ENCODE measurements at places on chromosomes 4 and X.

DNA sequence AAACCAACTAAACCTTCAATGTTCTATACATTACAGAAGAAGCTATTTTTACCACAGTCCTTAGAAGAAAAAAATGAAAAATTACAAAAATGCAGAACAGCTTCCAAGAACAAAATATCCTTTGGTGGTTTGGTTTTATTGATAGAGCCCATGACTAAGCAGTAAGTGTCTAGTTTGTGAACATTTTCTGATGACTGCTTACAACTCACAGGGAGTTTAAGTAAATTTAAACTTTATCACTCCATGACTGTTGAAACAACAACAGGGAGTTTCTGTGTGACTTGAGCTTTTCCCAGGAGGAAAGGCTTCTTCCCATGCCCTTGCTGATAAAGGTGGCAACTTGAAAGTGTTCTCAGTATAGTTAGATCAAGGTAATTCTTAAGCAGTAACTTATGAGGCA, 2.9 kb downstream of the PF4 start:
- peaks cover 2% of the 10 kb centered on the region for H3K4me1 ChIP-seq
- no peaks in the 10 kb centered on the region for H3K27me3 ChIP-seq
- H3K27ac ChIP-seq = no peak overlapping the region
- H3K4me3 ChIP-seq = no peak overlapping the region

DNA sequence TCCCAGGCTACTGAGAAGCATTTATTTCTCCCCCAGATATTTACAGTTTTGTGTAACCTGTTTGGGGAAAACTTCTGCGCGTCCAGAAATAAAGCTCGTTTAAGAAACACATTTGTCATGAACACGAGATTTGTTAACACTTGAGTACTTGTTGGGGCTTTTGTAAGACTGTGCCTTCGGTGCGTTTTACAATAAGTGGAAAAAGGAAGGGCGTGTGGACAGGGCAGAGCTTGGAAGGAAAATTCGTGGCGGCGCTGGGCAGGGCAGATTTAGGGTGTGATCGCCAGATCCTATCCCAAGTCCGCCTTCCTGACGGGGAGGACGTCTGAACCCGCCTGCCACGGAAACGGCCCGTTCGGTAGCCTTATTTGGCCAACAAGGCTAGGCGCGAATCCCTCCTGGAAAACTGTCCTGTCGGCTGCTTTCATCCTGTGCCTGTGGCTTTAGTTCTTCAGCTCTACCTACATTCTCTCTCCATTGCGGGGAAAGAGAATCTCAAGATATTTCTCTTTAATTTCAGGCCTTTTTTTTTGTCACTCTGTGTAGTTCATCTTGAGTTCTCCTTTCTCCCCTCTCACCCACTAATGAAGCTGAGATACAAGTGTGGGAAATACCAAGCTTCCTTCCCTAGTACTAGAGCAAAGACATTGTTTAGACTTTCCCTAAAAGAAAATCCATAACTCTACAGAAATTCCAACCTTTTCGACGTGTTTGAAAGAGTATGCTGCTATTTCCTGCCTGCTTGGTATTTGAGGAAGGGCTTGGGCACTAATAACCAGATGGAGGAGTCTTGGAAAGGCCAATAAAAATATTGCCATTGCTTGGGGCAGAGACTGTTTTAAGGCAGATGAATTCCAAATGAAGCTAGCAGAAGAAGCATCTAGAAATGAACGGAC, 982 bp downstream of the PDLIM5 start:
- H3K4me3 ChIP-seq = peak overlapping the region; percentile 88
- no peaks in the 10 kb centered on the region for H3K27me3 ChIP-seq
- peaks cover 2% of the 10 kb centered on the region for H3K36me3 ChIP-seq

- no peak overlapping the region for H3K4me3 ChIP-seq
- no peak overlapping the region for H3K27ac ChIP-seq
- no peak for DNase-seq
- H3K4me1 ChIP-seq = peaks cover 2% of the 10 kb centered on the region
Observed at GRCh38 chr4:150769845-150770244, 187.9 kb downstream of the MAB21L2 start.

- no peak overlapping the region for H3K27ac ChIP-seq
- no peak overlapping the region for H3K4me3 ChIP-seq
- no peak for DNase-seq
- H3K4me1 ChIP-seq = no peaks in the 10 kb centered on the region
Observed at GRCh38 chr4:53427366-53427765, 49.9 kb downstream of the FIP1L1 start.

DNA sequence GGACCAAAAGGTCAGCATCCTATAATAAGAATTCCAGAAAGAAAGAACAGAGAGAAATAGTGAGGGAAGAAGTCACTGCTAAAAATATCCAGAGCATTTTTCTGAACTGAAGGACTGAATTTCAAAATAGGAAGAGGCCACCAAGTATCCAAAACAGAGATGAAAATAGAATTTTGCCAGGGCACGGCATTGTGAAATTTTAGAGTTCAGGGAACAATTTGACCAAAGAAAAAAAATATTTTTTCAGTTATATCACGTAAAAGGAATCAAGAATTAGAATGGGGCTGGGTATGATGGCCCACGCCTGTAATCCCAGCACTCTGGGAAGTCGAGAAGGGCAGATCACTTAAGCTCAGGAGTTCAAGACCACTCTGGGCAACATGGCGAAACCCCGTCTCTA, 65.4 kb downstream of the FGFBP1 start:
- H3K27ac ChIP-seq = peak overlapping the region; percentile 9
- H3K36me3 ChIP-seq = peaks cover 1% of the 10 kb centered on the region
- no peaks in the 10 kb centered on the region for H3K4me1 ChIP-seq
- H3K27me3 ChIP-seq = no peaks in the 10 kb centered on the region

GRCh38 chr4:34250562-34250961, 1993.8 kb downstream of the ARAP2 start:
- DNase-seq = no peak
- H3K27me3 ChIP-seq = no peaks in the 10 kb centered on the region
- no peaks in the 10 kb centered on the region for H3K4me1 ChIP-seq
- no peak overlapping the region for H3K27ac ChIP-seq
- no peak overlapping the region for H3K4me3 ChIP-seq

DNA sequence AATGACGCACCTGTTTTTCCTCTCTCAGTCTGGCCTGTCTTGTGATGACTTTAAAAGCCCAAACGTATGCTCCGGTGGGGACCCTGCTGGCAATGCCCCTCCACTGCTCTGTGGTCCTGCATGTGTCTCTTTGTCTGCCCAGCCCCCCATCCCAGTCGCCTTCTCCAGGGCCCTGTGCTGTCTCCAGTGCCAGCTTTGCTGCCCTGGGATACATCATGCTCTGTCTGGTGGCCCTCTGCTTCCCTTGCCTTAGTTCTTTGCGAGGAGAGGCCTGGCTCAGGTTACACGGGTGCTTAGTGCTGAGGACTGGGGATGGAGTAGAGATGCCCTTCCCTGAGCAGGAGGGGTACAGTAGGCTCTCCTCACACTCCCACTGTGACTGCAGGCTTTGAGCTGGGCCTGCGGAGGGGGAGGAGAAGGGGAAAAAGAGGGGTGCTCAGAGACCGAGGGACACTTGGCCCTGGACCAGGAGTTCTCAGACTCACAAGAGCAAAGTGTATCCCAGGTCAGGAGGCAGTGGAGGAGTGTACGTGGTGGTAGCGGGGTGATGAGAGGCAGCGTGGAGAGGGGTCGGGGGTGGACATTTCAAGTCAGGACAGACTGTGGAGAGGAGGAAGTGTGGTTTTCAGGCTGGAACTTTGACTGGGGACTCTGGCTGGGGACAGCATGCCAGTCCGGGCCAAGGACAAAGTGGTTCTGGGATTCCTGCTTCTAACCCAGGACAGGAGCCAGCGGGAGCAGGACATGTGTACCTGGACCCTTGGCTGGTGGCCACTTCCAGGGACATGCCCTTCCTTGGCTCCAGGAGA, 2.8 kb downstream of the APLN start:
- H3K27ac ChIP-seq = no peak overlapping the region
- no peak for DNase-seq
- H3K36me3 ChIP-seq = no peaks in the 10 kb centered on the region
- H3K27me3 ChIP-seq = no peaks in the 10 kb centered on the region
- H3K4me3 ChIP-seq = no peak overlapping the region

DNA sequence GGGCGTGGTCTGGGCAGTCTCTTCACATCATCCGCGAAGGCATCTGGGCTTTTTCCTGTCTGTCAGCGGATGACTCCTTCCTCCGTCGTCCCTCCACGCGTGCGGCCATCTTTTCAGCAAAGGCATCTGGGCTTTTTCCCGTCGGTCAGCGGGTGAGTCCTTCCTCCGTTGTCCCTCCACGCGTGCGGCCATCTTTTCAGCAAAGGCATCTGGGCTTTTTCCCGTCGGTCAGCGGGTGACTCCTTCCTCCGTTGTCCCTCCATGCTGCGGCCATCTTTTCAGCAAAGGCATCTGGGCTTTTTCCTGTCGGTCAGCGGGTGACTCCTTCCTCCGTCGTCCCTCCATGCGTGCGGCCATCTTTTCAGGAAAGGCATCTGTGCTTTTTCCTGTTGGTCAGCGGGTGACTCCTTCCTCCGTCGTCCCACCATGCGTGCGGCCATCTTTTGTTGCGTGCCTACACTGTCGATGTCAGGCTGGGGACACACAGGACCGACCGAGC, 12.3 kb upstream of the TMEM271 start:
- no peak for DNase-seq
- H3K27ac ChIP-seq = no peak overlapping the region
- no peaks in the 10 kb centered on the region for H3K4me1 ChIP-seq
- no peaks in the 10 kb centered on the region for H3K27me3 ChIP-seq

GRCh38 chr4:18666322-18666721, 644.8 kb upstream of the LCORL start:
- H3K4me3 ChIP-seq = no peak overlapping the region
- H3K36me3 ChIP-seq = no peaks in the 10 kb centered on the region

GRCh38 chrX:116801943-116802342, 339.2 kb upstream of the CT83 start:
- DNase-seq = no peak
- no peak overlapping the region for H3K4me3 ChIP-seq
- no peaks in the 10 kb centered on the region for H3K4me1 ChIP-seq
- no peaks in the 10 kb centered on the region for H3K36me3 ChIP-seq
- H3K27me3 ChIP-seq = no peaks in the 10 kb centered on the region

GRCh38 chr4:169815606-169816005, 57.9 kb upstream of the HPF1 start:
- H3K27me3 ChIP-seq = no peaks in the 10 kb centered on the region
- no peak overlapping the region for H3K27ac ChIP-seq
- no peak overlapping the region for H3K4me3 ChIP-seq
- H3K4me1 ChIP-seq = no peaks in the 10 kb centered on the region
- H3K36me3 ChIP-seq = no peaks in the 10 kb centered on the region
- DNase-seq = no peak

- no peaks in the 10 kb centered on the region for H3K36me3 ChIP-seq
- no peaks in the 10 kb centered on the region for H3K4me1 ChIP-seq
- no peaks in the 10 kb centered on the region for H3K27me3 ChIP-seq
- no peak for DNase-seq
- no peak overlapping the region for H3K27ac ChIP-seq
- no peak overlapping the region for H3K4me3 ChIP-seq
Observed at GRCh38 chr4:56739066-56739777, 58.1 kb upstream of the HOPX start.

DNA sequence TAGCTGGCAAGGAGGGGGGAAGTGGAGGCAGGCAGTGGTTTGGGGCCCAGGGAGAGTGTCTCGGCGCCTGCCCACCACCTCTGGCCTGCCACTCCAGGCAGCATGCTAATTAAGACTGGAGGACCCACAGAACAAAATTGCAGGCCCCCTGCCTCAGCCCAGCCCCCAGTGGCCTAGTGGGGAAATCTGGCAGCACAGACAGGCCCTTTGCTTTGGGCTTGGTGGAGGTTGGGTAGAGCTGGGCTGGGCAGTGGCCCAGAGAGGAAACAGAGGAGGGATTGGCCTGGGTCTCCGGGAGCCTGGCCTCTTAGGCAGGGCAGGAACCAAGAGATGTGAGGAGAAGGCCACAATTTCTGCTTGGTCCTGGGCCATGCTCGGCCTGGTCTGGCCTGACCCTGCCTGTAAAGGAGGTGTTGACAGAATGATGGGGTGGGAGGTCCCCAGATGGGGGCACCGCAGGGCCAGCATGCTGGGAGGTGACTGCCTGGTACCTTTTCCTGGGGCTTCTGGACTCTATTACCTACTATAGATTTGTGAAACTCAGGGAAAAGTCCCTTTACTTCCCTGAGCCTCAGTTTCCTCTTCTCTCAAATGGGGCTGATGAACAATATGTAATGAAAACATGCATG, 92.4 kb upstream of the PJA1 start:
- DNase-seq = no peak
- H3K4me3 ChIP-seq = no peak overlapping the region
- H3K27ac ChIP-seq = no peak overlapping the region
- no peaks in the 10 kb centered on the region for H3K4me1 ChIP-seq
- H3K36me3 ChIP-seq = no peaks in the 10 kb centered on the region

DNA sequence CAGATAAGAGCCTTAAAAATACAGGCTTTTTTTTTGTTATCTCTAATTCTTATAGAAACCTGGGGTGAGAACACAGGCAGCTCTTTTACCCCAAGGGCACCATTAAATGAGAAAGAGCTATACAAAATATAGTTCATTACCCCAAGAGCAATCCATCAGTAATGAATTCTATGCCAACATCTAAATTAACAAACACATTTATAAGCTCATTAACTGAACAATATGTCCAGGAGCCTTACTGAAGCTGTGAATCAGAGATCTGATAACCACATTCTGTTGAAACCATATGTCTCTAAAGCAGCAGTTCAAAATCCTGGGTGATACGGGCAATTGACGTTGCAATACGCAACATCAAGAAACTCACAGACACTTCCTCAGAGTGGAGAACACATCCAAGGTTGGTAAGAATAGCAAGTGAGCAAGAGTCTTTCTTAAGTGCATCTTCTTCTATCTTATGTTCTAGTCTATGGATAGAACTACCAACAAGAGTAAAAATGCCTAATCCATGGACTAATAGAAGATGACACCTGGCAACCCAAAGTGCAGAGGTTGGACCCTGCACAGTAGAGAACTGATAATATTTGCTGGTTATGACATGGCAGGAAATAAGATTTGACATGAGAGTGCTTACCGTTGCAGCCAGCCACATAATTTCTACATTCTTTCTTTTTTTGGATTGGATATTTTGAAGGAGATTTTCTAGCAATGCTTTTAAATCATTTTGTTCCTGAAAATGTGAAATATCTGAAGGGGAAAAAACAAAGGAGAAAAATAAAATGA, 449.3 kb downstream of the IL15 start:
- no peak overlapping the region for H3K4me3 ChIP-seq
- no peaks in the 10 kb centered on the region for H3K27me3 ChIP-seq
- no peaks in the 10 kb centered on the region for H3K36me3 ChIP-seq
- H3K27ac ChIP-seq = no peak overlapping the region

DNA sequence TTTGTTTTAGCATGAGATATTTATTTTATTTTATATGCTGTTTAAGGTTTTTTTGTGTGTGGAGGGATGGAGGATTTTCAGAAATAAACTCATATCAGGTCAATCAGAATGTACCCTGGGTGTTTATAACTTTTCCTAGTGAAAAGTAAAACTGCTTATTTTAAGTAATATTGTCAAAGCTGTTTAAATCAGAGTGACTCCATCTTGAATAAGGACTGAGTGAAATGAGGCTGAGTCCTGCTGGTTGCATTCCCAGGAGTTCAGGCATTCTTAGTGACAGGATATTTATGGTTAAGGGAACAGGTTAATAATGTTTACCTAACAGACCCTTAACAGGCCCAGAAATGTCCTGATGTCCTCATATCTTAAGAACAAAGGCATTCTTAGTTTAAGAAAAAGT, 1160.9 kb upstream of the PCDH7 start:
- no peaks in the 10 kb centered on the region for H3K4me1 ChIP-seq
- DNase-seq = no peak
- H3K27ac ChIP-seq = no peak overlapping the region
- no peaks in the 10 kb centered on the region for H3K36me3 ChIP-seq
- no peak overlapping the region for H3K4me3 ChIP-seq

Data from aorta (tissue), 5 donors.